Thyroid gland (tissue), 4 donors: ENCODE measurements at places on chromosomes 16 and 17.
A peak's percentile ranks its signal among the peaks of the same experiment; 100 is the strongest.

- no peak for DNase-seq
Observed at GRCh38 chr17:17757391-17757791, 76.1 kb downstream of the RAI1 start.

GRCh38 chr17:1882836-1883235 lies 53.0 kb downstream of the RPA1 start:
- peak; percentile 8 for DNase-seq

GRCh38 chr16:9279291-9280068 lies 188.0 kb downstream of the HAPSTR1 start:
- no peak for DNase-seq

DNA sequence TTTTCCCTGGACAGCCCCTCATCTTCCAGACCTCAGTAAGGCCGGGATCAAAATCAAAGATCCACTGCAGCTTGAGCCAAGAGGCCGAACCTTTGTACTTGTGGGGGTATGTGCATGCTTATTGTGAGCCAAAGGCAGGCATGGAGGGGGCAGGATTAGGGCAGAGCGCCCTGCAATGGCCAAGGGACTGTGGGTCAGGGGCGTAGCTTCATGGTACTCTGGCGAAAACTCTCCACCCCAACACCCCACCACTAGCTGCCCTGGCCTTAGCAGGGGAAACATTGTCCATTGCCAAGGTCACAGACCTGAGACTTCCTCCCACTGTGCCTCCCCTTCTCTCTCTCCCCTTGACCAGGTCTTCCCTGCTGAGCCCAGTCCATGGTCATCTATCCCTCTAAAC lies 90.1 kb downstream of the TMEM132E start:
- DNase-seq: no peak

GRCh38 chr16:86249631-86250030 lies 260.7 kb upstream of the FOXF1 start:
- no peak for DNase-seq

DNA sequence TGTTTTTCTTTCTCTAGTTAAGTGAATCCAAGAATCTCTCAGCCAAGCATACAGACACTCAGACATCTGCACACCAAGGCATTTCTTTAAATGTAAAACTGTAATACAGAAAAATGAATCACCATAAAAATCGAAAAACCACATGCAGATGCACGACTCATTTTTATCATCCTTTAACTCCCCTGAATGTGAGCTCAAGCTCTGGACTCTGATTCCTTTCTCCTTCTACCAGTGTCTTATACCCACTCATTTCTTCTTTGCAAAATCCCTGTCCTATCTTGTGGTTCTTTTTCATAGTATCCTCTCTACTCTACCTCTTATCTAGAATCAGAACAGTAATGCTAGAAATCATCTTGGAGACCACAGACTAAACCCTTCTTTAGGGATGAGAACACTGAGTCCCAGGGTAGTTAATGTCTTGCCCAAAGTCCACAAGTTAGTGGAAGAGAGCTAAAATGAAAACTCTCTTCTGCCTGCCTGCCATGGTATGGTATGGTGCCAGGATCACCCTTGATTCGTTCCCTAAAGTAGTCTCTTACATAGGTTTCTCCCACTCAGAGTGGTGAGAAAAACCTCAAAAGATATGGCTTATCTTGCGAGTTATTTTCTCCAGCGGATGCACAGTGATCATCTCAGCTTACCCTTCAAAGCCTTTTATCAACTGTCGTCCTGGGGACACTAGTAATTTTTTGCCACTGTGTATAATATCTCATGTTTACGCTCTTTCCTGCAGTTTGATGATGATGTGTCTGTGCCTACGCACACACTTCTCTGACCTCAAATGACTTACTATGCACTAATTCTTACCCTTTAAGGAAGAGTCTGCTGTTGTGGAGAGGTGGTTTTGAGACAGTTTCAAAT lies 30.2 kb downstream of the BRD7 start:
- DNase-seq: no peak

DNA sequence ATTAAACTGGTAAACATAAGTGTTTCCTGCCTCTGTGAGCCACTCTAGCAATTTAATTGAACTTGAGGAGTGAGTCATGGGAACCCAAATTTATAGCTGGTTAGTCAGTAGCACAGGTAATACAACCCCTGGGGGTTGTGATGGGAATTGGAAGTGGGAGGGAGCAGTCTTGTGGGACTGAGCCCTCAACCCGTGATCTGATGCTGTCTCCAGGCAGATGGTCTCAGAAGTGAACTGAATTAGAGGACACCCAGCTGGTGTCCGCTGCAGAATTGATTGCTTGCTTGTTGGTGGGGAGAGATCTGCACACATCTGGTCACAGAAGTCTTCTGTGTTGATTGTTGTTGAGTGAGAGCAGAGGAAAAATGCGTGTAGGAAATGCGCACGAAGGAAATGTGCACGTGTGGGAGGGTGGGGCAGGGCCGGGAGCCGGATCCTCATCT lies 7.7 kb upstream of the ST6GALNAC2 start:
- DNase-seq: no peak

DNA sequence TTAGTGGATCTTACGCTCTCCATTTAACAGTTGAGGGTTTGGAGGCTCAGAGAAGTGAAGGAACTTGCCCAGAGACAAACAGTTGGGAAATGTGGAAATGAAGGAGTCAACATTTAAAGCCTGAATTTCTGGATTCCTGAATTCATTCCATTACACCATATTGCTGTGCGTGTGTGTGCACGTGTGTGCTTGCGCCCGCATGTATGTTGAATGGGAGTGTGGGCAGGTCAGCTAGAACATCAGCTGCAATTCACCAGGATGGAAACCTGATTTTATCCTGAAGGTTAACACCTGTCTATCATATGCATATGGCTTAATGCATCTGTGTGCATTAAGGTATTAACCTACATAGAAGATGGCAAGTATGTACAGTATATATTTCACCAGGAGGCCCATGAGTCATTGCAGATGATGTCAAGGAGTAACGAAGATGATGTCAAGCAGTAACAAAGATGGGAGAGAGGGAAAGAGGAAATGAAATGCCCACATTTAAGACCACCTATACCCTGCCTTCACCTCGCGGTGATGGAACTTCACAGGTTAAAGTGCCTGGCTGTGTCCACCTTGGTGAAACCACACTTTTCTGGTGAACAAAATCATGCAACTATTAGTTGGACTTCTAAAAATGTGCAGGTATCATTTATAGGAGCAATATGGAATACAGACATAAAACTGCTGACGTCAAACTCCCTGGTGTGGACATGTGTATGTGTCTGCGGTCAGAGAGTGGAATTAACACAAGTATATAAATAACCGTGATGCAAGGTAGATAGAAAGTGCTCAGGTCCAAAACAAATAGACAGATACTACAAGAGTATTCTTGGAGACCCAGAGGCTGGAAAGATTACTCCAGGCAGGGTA lies 832 bp upstream of the ADAP2 start:
- no peak for DNase-seq

GRCh38 chr17:71461498-71462169 lies 659.2 kb upstream of the SOX9 start:
- DNase-seq: no peak

GRCh38 chr17:29589524-29590410 lies at the start of gene GIT1:
TSS of gene GIT1 (minus strand) at chr17:29589648. CDS start at chr17:29589378, 270 bp downstream.
- peak; percentile 89 for DNase-seq

DNA sequence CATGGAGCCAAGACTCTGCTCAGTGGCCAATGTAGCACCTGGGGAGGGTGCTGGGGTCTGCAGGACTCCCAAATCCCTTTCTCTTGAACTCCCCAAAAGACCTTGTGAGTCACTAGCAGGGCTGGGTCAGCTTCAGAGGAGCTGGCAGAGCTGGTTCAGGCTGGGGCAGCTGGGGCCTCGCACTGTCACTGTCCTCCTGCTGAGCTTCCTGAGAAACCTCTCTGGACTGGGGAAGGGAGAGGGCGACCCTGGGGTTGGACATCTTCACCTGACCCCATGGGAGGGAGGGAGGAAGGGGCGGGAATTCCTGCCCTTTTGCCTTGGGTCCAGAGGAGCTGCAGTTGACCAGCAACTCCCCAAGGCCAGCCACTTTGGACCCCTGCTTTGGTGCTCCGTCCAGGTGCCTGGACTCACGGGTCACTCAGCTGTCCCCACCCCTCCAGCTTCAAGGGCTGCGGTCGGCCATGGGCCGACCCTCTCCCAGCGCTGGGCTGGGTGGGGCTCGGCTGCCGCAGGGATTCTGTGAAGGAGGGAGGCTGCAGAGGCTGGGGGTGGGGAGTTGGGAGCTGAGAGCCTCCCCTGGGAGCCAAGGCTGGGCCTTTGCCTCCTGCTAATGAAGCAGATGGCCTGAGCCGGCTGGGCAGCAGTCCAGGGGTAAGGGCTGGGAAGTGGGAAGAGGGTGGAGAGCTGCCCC lies 9.2 kb downstream of the FMNL1 start:
- DNase-seq: no peak

DNA sequence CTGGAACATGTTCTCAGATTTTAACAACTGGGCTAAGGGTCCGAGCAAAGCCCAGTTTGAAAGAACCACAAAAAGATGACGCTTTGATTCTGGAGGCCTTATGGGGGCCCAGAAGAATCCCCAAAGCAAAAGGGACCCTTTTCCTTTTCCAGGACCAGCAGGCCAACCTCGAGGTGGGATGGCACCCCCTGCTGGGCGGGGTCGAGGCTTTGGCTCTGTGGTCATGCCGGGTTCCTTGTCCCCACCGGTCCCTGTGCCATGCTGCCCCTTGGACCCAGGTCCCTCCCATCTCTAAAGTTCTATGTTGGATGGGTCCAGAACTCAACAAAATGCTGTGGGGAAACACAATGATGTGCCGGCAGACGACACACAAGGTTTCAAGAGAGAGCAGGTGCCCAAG lies 30.9 kb downstream of the TMEM204 start:
- DNase-seq: no peak

DNA sequence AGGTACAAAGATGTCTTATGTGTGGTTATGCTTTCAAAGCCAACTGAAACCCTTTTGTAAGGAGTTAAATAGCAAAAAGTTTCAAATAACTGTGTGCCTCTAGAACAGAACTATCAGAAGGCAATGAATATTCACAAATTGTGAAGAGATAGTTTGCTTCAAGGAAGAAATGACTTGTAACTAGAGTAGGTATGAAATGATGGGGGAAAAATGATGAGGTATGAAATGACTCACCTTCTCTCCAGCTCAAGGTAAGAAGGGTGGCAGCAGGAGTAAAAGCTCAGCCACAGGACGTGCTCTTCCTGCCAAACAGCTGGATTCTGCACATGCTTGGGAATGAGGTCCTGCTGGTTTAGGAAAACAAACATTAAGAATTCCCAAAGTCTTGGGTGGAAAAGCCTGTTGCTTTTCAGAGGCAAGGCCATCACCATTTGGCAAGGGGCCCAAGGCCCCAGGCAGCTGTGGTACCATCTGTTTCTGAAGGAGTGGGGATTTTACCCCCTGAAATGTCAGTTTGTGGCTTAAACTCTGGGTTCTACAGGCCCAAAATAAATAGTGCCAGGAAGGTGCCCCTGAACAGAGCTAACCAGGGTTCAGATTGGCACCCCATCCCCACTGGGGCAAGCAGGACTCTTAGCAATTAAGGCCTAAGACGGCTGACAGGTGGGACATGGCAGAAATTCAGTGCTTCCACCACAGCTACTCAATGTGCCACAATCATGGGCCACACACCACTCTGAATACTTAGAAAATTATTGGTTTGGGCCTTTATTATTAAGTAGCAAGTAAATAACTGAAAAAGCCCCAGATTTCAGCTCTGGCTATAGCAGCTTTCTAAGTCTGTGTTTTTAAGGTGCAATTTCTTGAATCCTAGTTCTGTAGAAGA lies 13.3 kb downstream of the HERPUD1 start:
- no peak for DNase-seq

DNA sequence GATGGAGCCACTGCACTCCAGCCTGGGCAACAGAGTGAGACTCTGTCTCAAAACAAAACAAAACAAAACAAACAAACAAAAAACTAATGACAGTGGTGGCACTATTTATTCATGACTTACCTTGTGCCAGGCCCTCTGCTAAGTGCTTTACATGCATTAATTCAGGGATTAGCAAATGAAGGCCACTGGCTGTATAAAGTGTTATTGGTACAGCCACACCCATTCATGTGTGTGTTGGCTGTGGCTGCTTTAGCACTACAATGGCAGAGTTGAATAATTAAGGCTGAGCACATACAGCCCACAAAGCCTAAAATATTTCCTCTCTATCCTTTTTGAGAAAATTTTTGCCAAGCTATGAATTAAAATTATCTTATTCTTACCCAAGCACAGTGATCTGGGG lies 531.8 kb upstream of the CDH5 start:
- no peak for DNase-seq

DNA sequence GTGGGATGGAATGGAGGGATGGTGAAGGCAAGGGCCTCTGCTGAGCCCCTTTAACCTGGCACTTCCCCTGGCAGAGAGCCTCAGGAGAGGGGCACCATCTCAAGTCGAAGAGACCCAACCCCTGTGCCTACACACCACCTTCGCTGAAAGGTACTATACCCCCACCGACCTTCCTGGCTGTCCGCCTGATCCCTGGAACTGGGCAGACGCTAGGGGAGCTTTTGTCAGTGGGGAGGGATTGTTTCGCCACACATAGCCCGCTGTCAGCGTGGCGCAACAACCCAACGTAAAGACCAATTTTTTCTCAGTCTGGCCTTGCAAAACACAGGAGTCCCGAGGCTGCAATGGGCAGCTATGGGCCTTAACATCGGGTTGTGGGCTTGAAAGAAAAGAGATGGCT lies 3.1 kb downstream of the PPP1R1B start:
- DNase-seq: no peak

GRCh38 chr17:4375039-4375748 lies 8.7 kb upstream of the UBE2G1 start:
- no peak for DNase-seq

- no peak for DNase-seq
Observed at GRCh38 chr16:64240586-64240985, 881.3 kb downstream of the CDH11 start.

GRCh38 chr16:57611706-57612105 lies 16.7 kb upstream of the ADGRG1 start:
- DNase-seq: no peak

GRCh38 chr17:7740481-7741001 lies 23.0 kb downstream of the DNAH2 start:
- DNase-seq: no peak

GRCh38 chr16:86403541-86404163 lies 106.7 kb upstream of the FOXF1 start:
- DNase-seq: no peak

GRCh38 chr17:1764284-1764683 lies 2.4 kb downstream of the SERPINF1 start:
- DNase-seq: peak; percentile 44

- no peak for DNase-seq
Observed at GRCh38 chr16:50771366-50771765, 29.5 kb downstream of the CYLD start.
